ENCODE measurements at places on chromosomes 3 and 15.

GRCh38 chr3:45795882-45796765 lies at the start of gene SLC6A20:
SLC6A20 (minus strand) TSS chr3:45796536; CDS start chr3:45796419, 117 bp downstream.
- DNase-seq: peak; percentile 52

DNA sequence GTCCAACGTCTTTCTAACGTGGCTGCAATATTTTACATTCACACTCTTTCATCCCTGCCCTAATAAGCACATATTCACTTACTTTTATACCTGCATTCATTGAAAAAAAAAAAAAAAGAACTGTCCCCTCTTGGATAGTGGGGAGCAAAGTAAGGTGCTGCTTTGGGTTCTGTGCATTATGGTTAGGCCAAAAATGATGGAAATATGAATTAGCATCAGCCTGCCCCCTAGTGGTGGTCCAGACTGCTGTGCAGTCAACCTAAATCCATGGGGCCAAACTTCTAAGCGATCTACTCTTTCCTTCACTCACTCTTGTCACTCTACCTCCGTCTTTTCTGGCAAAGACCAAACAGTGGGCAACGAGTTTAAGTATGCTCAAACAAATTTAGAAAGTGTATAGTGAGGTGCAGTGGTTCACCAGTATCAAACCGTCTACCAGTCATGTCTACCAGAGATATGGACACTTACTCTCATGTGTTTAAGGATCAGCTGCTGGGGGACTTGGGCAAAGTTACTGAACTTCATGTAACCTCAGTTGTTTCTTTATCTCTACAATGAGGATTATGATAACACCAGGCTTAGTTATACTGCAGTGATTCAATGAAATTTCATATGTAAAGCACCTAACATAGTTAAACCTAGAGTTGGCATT lies 61.5 kb upstream of the GRM7 start:
- peak; percentile 27 for DNase-seq

- DNase-seq: no peak
Measured at GRCh38 chr3:191531434-191531972, 70.5 kb downstream of the PYDC2 start.

GRCh38 chr15:47961401-47962090 lies 159.2 kb upstream of the SLC24A5 start:
- DNase-seq: peak; percentile 62

GRCh38 chr3:197525706-197526105 lies 30.1 kb downstream of the BDH1 start:
- DNase-seq: no peak

DNA sequence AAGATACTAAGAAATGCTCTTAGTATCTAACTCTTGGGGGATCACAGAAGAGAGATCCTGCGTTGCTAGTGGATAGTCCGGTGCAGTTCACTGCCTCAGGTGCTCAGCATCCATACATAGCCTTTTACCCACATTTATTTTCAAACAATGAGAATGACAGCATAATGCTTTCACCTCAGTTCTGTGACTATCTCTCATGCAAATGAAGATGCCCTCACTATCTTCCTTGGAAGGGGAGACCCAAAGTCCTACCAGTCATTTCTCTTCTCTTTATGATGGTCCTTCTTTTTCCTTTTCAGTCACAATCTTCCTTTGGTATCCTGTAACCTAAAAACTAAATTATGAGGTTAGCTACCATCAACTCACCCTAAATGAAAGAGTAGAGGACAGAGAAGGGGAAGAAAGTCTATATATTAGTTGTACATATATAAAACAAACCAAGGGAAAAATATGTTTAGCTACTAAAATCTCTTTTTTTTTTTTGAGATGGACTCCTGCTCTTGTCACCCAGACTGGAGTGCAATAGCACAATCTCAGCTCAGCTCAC lies 30.9 kb upstream of the SLC28A2 start:
- DNase-seq: no peak

DNA sequence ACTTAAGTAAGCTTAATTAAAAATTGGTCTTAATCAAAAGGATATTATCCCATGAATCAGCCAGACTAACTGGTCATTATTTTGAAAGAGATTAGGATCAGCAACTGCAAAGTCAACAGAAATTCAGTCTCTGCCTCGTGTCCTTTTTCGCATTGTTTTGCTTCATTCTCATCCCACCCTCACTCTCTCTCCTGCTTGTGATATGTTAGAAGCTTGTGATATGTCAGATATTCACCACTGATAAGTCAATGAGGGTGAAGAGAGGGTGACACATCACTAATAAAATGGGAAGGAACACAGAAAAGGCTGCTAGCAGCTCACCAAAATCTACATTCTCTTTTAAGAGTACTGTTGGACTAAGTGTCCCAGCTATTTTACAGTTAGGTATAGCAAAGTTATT lies 146.1 kb downstream of the SUCNR1 start:
- DNase-seq: no peak

GRCh38 chr3:98449606-98450193 lies 13.3 kb upstream of the OR5K1 start:
- DNase-seq: no peak

DNA sequence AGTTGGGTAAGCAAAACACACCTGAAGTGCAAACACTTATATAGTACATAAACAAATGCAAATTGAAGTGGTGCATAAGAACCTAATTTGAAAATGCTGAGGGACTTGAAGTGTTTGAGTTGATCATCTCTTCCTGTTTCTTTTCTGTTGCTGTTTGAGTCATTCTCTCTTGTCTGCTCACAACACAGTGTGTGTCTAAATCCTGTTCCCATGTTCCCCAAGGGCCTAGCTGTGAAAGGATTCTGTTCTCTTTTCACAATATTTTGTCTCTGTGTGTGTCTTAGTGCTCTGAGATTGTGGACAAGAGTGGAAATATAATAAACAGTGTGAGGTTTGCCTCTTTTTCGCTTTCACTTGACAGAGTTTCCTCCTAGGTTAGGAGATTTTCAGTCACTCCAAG lies 6.1 kb downstream of the CD96 start:
- peak; percentile 28 for DNase-seq

- no peak for DNase-seq
Measured at GRCh38 chr3:159113221-159113875, 311.5 kb downstream of the MFSD1 start.

DNA sequence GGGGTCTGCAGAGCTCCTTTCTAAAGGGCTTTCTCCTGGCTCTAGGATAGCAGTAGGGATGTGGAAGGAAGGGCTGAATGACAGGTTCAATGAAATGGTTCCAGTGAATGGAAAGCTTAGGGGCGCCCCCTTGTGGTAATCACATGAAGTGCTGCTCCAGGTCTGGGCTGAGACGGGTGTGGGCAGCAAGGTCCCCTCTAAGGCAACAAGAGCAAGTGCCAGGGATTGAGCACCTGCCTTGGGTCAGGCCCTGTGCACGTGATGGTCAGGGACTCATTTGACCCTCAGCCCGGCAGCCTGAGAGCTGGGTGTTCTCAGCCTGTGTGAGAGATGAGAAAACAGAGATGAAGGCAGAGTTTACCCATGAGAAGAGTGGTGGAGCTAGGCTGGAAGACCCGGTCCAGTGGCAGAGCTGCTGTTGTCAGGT lies 12.1 kb upstream of the CX3CR1 start:
- peak; percentile 59 for DNase-seq

- DNase-seq: no peak
Measured at GRCh38 chr3:147793841-147794240, 384.7 kb downstream of the ZIC1 start.

DNA sequence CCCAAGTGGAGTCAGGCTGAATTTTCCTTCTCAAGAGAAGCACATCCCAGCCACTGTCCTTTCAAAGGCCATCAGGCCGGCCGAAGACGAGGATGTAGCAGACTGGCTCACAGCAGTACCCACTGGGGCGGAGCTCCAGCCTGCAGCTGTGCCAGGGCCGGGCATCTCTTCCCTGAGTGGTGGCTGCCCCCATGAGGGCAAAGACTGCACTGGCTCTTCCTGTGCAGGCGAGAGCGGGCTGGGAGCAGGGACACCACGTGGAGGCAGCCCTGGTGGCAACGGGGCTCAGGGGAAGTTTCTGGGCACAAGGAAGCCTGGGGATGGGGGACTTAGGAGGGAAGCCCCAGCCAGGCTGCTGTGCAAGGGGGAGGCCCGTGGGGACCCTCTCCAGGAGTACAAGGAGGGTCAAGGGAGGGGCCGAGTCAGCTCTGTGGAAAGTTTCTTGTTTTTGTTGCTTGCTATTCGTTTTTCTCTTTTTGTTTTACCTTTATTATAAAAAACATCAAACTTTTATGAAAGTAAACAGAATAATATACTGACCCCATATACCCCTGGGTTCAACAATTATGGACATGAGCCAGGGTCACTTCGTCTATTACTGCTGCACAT lies 66.1 kb downstream of the RPN1 start:
- DNase-seq: no peak

DNA sequence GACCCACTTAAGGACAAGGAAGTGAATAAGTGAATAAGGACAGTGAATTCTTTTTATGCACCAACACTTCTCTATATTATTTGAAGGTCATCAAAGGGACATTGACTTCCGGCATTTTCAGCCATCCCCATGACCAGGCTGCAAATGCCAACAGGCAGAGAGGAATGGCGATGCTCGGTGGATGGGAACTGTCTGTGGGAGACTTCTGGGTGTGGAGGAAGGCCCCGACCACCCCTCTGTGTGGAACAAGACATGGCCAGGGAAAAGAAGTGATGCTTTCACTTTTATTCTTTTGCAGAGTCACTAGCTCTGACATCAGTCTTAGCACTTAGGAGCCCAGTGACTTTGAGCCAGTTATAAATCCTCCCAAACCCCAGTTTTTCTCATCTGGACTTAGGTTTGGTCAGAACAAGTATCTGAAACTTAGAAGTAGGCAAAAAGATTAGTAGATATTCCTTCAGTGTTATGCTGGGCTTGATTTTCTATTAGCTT lies 84.5 kb downstream of the KBTBD8 start:
- DNase-seq: no peak

DNA sequence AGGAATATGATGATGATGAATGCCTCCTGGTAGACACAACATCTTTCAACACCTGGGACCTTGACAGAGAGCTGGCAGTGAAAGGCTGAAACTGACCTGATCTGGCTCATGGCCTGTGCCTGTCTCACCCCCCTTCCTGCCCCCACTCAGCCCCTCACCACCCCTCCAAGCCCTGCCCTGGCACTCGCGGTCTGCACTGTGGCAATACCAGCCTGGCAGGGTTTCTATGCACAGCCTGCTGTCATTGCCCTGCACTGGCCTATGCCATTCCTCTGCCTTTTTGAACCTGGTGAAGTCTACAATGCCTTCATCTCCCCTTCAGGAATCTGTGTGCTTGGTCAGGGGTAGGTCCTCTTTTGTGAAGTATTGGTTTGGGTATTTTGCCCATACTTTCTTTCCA lies 56.5 kb downstream of the ACAD9 start:
- DNase-seq: no peak

DNA sequence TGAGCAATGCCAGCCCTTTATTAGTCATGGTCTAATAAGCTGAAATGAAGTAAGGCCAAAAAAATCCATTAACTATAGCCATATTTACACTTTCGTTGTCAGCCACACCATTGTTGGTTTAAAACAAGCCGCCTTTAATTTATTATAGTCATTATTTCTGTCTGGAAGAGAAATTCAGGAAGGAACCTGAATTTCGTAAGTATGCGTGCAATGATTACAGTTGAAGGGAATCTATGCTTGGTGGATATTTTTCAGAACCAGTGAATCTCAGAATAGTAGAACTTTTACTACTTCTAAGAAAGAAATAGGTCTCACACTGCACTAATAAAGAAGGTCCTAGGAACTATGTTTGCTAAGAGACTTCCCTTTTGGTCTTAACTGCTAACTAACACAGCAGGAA lies 59.1 kb downstream of the FAM43A start:
- DNase-seq: no peak

DNA sequence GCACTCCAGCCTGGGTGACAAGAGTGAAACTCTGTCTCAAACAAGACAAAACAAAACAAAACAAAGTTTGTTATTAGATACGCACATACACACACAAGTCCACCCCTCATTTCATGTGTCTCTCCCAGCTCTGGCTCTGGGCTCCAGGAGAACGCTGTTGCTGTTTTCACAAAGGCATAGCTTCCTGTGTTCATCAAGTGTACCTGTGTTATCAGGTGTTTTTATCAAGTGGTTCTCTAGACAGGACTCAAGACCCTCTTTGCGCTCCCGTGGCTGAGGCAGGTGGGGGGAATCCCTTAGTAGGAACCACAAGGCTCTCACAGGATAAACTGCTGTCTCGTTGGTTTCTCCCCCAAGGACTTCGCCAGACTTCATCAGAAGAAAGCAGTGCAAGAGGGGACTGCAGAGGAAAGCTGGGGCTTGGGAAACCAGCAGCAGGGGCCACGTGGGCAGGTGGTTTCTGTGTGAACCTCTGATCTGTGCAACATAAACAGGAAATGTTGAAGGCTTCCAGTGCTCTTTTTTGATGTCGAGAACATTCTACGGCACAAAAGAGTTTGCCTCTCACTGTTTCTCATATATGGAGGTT lies 6.9 kb upstream of the PPP1R2 start:
- peak; percentile 63 for DNase-seq

GRCh38 chr3:30162579-30162978 lies 443.8 kb upstream of the TGFBR2 start:
- DNase-seq: no peak

DNA sequence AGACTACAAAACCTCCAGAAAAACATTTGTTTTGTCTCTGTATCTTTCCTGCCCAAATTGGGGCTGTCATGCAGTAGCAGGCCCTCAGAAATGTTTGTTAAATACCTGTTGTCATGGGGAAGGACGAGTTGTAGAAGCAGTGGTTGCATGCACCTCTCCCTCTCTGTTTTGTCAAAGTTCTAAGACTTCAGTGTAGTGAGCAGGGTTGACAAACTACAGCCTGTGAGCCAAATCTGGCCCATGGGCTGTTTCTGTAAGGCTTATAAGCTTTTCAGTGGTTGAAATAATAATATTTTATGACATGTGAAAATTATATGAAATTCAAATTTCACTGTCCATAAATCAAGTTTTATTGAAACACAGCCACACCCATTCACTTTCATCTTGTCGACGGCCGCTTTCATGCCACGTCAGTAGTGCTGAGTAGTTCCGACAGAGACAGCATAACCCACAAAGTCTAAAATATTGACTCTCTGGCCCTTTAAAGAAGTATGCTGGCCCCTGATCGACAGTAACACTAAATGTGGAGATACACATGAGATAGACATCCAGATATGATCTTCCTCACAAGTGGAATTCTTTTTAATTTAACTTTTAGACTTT lies 102.9 kb downstream of the PDZRN3 start:
- DNase-seq: no peak

DNA sequence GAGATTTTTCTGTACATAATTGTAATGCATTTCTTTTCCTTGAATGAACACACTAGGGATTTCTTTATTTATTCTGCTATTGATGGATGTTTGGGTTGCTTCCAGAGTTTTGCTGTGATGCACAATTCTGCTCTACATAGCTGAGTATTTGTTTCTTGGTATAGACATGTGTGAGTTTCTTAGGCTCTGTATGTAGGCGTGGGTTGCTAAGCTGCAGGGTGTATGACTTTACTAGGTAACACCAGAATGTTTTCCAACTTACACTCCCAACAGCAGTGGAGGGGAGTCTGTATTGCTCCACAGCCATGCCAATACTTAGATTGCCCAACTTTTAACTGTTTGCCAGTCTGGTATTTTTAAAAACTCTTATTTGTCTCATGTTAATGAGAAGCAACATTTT lies 155.5 kb upstream of the TNIK start:
- no peak for DNase-seq
